ENCODE measurements at places on chromosomes 12 and 14. TPM values are rescaled to one million over a fixed set of nuclear protein-coding genes. Genes with fewer than 3 reads are reported as not detected.

DNA sequence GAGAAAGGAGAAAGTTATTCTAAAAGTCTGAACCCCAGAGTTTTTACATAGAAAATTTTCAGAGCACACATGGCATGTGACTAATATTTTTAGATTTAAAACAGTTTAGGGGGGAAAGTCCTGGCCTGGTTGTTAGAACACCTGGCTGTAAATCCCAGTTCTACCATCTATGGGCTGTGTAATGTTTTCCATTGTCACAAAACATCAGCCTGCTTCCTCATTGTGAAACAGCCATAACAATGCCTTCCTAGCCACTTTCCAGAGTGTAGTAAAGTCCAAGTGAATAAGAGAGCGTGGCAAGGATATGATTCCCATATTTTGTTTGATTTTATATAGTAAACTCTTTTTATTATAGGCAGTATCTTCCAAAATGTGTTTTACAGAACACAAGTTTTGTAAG is 310.0 kb upstream of the DCN start:
- DNase-seq, result no peak

DNA sequence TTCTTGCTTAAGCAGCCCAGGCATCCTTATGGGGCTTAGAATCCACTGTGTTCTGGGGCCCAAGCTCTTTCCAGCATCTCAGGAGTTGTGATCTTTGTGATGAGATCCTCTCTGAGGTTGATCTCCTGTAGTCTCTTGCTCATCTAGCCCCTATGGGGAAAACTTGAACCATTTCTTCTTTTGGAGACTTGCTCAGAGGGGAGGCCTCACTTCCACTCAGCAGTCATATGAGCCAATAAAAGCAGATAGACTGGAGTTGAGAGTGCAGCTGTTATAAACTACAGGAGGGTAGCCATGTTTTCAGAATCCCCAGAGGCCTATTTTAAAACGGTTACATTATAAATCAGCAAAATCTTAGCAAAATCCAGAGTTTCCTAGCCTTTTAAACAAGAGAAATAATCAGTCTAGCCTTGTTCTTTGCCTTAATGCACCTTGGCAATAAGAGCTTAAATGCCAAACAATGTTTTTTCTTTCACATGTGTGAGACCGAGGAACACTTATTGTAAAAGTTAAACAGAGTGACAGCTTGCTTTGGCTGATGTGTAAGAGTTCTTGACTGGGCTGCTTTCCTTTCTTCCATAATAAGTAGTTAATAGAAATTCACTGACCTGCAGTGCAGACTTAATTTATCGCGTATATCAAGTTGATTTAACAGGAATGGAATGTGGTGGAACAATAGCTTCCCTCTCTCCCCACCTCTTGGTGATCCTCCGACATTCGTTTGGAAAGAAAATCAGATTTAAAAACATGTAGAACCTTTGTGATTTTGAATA is 168.3 kb downstream of the NEDD1 start:
- DNase-seq, result no peak

- DNase-seq, result no peak
These were observed 43.1 kb upstream of the A2ML1 start for GRCh38 chr12:8779281-8779680.

DNA sequence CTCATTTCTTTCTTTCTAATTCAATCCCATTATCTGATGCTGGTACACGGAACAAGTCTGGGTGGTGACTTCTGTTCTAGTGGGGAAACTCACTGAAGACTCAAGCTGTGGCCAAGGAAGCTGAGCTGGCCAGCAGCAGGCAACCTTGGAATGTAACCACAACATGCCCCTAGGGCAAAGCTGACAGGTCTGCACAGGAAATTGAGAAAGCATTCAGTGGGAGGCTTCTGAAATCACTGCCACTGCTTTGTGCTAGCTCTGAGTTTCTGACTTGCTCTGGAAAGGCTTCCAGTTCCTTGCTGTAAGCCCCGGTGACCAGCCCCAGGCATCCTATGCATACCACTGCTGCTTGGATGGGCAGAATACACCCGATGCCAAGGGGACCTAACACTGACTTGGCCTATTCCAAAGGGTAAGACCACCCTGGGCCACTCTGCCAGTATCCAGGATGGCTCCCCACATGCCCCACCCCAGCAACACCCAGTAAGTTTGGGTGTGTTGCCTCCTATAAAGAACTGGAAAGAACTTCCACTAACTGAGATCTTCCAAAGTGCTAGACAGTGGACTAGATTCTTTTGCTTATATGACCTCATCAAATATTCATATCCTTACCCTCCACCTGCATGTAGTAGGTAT is 84.5 kb upstream of the CDKN3 start:
- no peak for DNase-seq

DNA sequence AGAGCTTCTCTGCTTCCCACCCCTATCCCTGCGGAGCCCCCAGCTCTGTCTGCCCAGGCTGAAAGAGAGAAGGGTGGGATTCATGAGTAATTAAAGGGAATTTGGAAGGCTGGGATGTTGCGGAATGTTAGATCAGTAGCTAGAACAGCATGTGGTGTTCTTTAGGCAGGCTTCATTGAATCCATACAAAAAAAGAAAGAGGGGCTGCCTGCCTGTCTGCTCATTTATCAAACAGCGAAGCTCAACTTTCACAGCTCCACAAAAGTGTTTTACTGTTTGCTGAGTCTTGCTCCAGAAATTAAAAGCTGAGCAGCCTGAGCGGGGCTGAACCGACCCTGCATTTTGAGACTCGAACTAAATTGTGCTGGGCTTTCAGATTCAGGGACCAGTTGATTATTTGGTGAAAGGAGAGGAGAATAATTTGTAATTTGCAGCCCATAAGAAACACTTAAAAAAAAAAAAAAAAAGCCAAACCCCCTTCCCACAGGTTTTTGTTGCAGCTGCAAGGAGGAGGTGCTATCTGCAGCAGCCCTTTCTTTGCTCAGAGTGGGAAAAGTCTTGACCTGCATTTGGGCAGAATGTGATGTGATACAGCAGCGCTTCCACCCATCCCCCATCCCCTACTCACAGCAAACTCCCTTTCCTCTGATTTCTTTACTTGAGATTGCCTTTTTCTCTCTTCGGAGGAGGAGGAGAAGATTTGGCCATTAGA is 89.7 kb downstream of the RFX4 start:
- no peak for DNase-seq

GRCh38 chr14:96083667-96084320 is 44.6 kb downstream of the C14orf132 start:
- no peak for DNase-seq

GRCh38 chr12:76669981-76670380 is 93.9 kb upstream of the ZDHHC17 start:
- no peak for DNase-seq

GRCh38 chr12:108565146-108565545 is 2.8 kb downstream of the ISCU start:
- no peak for DNase-seq

DNA sequence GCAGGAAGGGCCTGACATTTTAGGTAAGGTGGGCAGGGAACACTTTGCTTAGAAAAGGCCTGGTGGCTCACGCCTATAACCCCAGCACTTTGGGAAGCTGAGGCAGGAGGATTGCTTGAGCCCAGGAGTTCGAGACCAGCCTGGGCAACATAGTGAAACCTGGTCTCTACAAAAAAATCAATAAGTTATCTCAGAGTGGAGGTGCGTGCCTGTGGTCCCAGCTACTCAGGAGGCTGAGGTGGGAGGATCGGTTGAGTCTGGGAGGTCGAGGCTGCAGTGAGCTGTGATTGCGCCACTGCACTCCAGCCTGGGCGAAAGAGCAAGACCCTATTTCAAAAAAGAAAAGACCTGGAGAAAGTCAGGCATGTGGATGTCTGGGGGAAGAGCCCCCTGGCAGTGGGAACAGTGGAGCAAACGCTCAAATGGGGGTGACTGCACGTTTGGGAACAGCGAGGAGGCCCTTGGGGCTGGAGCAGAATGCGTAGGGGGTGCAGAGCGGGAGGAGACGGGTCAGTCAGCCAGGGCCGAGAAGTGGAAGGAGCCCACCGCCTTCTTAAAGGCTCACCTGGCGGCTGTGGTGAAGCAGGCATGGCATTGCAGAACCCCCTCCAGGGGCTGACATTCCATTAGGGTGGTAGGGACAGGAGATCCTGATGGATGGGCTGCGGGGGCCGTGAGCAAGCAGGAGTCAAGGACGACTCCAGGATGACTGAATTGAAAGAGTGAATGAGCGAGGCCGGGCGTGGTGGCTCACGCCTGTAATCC is 6.2 kb upstream of the KIF26A start:
- DNase-seq, result no peak

DNA sequence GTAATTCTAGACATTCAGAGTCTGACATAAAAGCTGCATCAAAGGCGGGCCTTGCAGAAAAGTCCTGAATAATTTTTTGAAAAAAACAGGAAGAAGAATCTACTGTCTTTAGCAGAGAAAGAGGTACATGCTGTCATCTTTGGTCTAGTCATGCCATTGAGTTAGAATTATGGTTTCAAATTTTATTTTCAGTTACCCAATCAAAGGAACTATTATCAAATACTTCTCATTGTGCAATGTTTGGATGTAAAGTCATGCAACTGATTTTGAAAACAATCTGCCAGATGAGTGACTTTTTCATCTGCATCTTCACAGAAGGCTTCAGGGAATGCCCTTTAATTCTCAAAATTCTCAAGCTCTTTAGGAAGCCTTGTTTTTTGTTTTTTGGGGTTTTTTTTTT is 803.5 kb downstream of the FLRT2 start:
- no peak for DNase-seq

GRCh38 chr14:95620659-95621059 is 65.6 kb upstream of the TCL1B start:
- no peak for DNase-seq

- DNase-seq, result no peak
These were observed 14.8 kb upstream of the KRT81 start for GRCh38 chr12:52305921-52306705.

DNA sequence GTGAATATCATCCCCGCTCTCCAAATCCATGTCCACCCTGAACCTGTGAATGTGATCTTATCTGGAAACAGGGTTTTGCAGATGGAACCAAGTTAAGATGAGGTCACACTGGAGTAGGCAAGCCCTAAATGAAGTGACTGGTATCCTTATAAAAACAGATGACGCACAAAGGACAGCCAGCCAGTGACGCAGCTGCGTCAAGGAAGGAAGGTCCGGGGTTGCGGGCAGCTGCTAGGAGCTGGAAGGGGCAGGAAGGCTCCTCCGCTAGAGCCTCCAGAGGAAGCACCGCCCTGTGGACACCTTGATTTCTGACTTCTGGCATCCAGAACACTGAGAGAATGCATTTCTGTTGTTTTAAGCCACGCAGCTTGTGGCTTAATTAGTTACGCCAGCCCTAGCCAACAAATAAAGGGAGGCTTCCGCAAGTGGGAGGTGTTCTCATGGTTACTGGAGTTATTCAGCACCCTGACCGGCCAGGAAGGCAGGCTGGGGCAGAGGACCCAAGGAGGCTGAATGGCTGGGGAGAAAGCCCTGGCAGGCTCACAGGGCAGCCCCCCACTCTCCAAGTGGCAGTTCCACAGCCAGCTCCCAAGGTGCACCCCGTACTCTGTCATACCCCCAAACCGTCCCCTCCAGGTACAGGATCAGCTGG is 127.6 kb upstream of the NCOR2 start:
- no peak for DNase-seq

- DNase-seq, result no peak
These were observed 172.8 kb downstream of the DAD1 start for GRCh38 chr14:22416193-22416592.

GRCh38 chr12:56040963-56041551 is 661 bp upstream of the RPS26 start:
- DNase-seq, result no peak

DNA sequence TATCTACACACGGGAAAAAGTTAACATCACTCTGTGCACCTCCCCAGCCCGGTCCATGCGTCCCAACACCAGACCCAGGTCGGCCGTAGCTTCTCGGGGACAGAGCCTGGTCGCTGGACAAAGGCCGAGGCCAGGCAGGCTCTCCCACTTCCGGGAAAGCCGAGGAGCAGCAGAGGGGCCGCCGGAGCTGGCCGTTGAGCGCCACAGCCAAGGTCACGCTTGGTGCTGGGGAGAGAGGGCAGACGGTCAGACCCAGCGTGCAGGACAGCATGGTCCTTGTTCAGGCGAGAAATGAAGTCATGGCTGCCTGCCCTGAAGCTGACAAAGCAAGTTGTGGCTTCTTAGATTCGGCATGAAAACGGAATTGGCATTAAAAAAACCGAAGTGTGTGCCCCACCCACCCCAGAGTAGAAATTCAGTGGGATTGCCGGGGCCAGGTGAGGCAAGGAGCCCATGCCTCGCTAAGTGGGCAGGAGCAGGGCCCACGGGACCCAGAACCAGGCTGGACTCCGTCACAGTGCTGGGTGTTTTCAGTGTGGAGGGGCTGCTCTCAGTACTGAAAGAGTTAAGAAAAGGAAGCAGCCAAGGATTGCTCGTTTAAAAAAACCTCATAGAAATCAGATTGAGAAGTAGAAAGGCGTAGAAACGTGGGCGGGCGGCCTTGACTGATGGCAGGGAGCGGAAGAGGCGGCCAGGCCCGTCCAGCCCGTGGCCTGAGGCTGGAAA is 4.3 kb downstream of the ARL6IP4 start:
- no peak for DNase-seq

Gene FAM222A
- total RNA-seq, result 2.5 TPM

Gene DDX23
- total RNA-seq, result 48.8 TPM

Gene RIPK3
- total RNA-seq, result 0.47 TPM

Gene CEBPE
- total RNA-seq, result 0.31 TPM

Gene GAS2L3
- 88.0 TPM for total RNA-seq

Gene KRT73
- not detected for total RNA-seq

Gene KCNH5
- total RNA-seq, result 23.9 TPM

Gene CYP27B1
- total RNA-seq, result not detected

Measured in occipital lobe (tissue), 3 donors.